Dermis blood vessel endothelial cell (primary cell): ENCODE measurements at places on chromosomes 3 and 15. TPM values are rescaled to one million over a fixed set of nuclear protein-coding genes. Genes with fewer than 3 reads are reported as not detected.

TUSC7 gene
- total RNA-seq, result not detected in 2 replicates

DPPA4 gene
- not detected in 2 replicates for total RNA-seq

SNRPA1 gene
- total RNA-seq, result 13.3 and 22.9 TPM in 2 replicates

BHLHE40 gene
- 7.5 and 16.0 TPM in 2 replicates for total RNA-seq

MORC1 gene
- total RNA-seq, result not detected in 2 replicates

REC114 gene
- not detected in 2 replicates for total RNA-seq

CFAP100 gene
- not detected in 2 replicates for total RNA-seq

GRM7 gene
- total RNA-seq, result 0.05 TPM in 1 of 2 replicates, not detected in the other

ZBBX gene
- total RNA-seq, result 0.05 TPM in 1 of 2 replicates, not detected in the other

MOBP gene
- 0.19 TPM in 1 of 2 replicates, not detected in the other for total RNA-seq

GP9 gene
- total RNA-seq, result not detected in 2 replicates

GPR149 gene
- total RNA-seq, result not detected in 2 replicates

LXN gene
- 82.5 and 93.8 TPM in 2 replicates for total RNA-seq

OXTR gene
- total RNA-seq, result 4.6 and 5.3 TPM in 2 replicates

MFSD1 gene
- total RNA-seq, result 82.0 and 101 TPM in 2 replicates

COL6A5 gene
- not detected in 2 replicates for total RNA-seq

FETUB gene
- total RNA-seq, result not detected in 2 replicates

PIF1 gene
- total RNA-seq, result 5.4 and 16.5 TPM in 2 replicates

TMEM108 gene
- total RNA-seq, result 0.17 and 0.23 TPM in 2 replicates

PYGO1 gene
- total RNA-seq, result 0.19 and 0.51 TPM in 2 replicates

ERICH6 gene
- total RNA-seq, result not detected in 2 replicates

ACTL6A gene
- total RNA-seq, result 73.7 and 75.9 TPM in 2 replicates

CCDC13 gene
- total RNA-seq, result 0.28 and 1.0 TPM in 2 replicates

RMDN3 gene
- total RNA-seq, result 31.0 and 46.1 TPM in 2 replicates

TM6SF1 gene
- 34.7 and 41.9 TPM in 2 replicates for total RNA-seq

POLG gene
- 112 and 114 TPM in 2 replicates for total RNA-seq

TCF12 gene
- 78.5 and 111 TPM in 2 replicates for total RNA-seq

RAB27A gene
- total RNA-seq, result 12.3 and 27.4 TPM in 2 replicates

LRTM1 gene
- not detected in 2 replicates for total RNA-seq

PLIN1 gene
- total RNA-seq, result under 0.01 TPM in 1 of 2 replicates, not detected in the other

HHLA2 gene
- under 0.01 TPM in 1 of 2 replicates, not detected in the other for total RNA-seq

CPN2 gene
- not detected in 2 replicates for total RNA-seq

TM4SF4 gene
- not detected in 2 replicates for total RNA-seq

KCNMB2 gene
- not detected in 2 replicates for total RNA-seq
